ENCODE measurements at places on chromosomes 2 and 18.

- DNase-seq, result peak; percentile 71
These were observed 106.4 kb downstream of the POLR1A start for GRCh38 chr2:85999061-85999831.

DNA sequence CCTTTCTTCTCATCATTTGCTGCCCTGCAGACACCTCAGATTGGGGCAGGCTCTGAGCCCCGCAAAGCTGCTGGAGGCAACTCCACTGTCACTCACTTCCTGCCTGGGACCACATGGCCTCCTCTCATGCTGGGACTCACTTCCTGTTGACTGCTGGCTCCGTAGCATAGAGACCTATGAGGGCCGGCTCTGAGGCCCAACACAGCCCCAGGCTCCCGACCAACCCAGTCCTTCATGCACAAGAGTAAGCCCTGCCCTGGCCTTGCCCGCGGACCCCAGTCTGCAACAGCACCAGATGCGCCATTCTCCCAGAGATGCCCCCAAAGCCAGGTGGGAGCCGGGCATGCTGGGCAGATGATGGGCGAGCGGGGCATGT, 55.7 kb downstream of the DNMT3A start:
- no peak for DNase-seq

- DNase-seq, result no peak
These were observed 34.0 kb upstream of the STRN start for GRCh38 chr2:37000318-37000717.

DNA sequence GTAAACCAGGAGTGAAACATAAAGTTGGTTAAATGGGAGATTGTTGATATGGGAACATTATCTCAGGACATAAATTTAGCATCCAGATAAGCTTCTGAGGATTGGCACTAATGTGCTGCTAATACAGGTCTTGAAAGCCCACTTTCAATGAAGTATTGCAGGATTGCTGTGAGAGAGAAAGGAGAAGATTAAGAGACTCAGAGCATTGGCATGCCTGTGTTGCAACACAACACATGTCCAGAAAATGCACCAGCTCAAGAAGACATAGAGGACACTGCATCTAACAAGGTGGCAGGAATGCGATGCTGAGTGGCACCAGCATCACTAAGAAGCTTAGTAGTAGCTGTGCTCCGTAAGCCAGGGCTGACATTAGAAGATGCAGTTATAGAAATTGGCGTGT, 728.9 kb downstream of the SUCLG1 start:
- DNase-seq, result no peak

DNA sequence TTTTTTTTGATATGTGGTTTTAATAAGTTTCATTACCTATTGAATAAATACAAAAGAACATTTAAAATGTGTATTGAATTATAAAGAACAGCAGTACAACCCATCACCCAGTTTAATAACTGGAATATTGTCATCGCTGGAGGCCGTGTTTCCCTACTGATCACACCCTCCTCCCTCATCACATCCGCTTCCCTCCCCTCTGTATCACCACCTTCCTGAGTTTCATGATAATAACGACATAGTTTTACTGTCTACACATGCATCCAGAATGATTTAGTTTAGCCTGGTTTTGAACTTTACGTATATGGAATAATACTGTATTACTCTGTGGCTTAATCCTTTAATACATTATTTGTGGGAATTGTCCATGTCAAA, 2.1 kb downstream of the SERPINB8 start:
- DNase-seq, result no peak

DNA sequence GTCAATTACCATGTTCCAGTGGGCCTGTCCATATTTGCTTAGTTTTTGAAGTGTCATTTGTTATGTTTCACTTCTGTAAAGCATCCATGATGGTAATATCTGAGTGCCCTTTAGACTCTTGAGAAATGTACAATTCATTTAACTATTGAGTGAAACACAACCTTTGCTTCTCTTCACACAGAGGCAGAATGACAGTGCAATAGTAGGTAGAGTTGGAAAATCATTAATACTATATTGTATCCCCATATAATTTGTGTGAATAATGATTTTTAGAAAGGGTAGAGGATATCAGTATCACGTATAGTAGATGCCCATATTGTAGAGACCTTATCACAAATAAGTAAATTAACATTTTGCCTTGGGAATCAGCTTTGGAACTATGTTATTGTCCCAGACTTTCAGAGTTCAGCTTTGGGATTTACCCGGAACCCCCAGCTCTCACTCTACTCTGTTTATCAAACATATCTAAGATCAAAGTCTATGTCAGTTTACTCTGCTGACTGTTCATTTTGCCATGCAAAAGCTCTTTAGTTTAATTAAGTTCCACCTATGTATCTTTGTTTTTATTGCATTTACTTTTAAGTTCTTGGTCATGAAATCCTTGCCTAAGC, 172.7 kb upstream of the NOL4 start:
- DNase-seq, result no peak

DNA sequence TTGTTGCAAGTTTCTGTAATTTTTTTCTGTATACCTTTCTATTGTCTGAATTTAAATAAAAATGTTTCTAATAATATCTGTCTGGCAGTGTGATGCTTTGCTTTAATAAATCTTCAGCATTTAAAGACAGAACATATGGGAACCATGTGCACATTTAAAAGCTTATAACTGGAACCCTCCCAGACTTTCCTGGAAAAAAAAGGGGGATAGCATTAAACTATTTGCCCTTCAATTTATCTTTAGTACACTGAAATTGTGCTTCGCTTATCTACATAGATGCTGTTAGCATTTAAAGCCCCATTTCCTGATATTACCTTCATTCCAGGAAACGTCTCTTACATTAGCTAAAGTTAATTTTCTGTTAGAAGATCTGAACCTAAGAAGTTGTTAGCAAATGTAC, 64.6 kb downstream of the ZC3H6 start:
- DNase-seq, result no peak

DNA sequence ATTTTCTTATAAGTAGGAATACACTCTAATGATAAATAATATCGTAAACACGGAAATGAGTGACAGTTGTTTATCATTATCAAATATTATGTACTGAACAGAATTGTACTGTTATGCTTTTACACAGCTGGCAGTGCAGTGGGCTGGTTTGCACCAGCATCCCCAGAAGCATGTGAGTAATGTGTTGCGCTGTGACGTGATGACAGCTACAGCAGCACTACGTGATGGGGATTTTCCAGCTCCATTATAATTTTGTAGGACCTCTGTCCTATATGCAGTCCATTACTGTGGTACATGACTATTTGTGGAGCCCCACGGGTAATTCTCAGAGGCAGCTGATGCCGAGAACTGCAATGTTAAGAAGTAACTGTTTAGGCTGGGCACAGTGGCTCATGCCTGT, 77.3 kb upstream of the ATG16L1 start:
- no peak for DNase-seq

DNA sequence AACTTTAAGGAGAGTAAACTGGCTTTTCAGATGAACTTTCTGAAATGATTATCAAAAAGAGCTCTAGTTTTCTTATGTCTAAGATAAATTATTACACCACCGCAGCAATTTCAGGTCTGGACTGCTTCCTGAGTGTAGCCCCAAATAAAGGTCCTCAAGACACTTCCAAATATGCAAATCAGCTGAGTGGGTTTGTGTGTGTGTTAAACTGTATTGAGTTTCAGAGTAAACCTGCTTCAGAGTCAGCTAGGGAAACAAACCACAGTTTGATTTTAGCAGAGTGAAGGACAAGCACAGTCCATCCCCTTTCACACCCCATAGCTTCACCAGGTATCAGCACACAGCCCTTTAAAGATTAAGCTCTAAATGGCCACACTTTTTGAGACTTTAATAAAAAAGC, 168.7 kb downstream of the NRXN1 start:
- DNase-seq, result no peak

GRCh38 chr2:60555066-60555782, 1.8 kb upstream of the BCL11A start:
- DNase-seq, result peak; percentile 67

- DNase-seq, result no peak
These were observed 45.1 kb downstream of the FARSB start for GRCh38 chr2:222610746-222611145.

GRCh38 chr2:136008205-136008865, 22.9 kb upstream of the DARS1 start:
- DNase-seq, result peak; percentile 37

All from stimulated activated effector memory CD8-positive, alpha-beta T cell treated with anti-CD3 and anti-CD28 coated beads, Interleukin-12 subunit alpha, Interleukin-12 subunit beta, amount 100 ng/mL, for 72 hours (primary cell).